ENCODE measurements at places on chromosomes 3 and 15.

DNA sequence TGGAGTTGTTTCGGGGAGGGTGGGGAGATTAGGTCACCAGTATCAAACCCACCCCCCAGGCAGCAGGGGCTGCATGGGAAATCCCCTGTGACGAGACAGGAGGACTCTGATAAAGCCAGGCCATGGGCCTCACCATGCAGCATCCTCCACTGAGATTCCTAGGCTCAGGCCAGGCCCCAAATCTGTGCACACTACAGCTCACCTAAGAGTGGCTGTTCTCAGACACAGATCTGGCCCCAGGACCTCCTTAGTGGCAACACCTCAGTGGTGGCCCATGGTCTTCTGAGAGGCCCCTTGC is 29.0 kb downstream of the PXYLP1 start:
- no peak for DNase-seq

DNA sequence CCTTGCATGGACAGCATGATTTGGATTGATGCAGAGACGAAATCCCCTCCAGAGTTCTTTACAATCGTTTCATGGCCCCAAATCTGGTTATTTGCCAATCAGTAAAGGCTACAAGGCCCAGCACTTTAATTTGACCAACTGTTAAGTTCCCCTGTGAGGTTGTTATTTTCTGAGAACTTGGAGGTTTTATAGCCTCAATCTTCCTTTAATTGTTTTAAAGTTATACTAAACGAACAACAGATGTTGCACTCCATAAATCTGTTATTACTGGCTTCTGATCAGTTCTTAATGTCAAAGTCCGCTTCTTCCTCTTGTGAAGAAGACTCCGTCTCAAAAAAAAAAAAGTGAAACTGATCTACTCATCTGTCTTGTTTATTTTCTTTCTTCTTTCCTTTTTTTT is 30.8 kb downstream of the LARP6 start:
- DNase-seq = no peak

- no peak for DNase-seq
These were observed 33.3 kb downstream of the MAPK6 start for GRCh38 chr15:52052066-52052935.

DNA sequence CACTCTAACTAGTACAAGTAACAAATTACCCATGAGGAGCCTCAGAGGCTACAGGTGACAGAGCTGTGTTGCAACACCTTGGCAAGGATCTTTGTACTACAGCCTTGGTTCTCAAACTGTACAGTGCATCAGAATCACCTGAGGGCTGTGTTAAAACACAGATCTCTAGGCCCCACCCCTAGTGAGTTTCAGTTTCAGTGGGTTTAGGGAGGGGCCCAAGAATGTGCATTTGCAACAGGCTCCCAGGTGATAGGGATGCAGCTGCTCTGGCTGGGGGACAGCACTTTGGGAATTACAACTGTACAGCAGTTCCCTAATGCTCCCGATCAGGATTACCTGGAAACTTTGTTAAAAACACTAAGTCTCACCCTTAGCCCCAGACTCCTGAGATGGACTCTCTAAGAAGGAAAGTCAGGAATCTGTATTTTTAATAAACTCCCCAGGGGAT is 66.1 kb upstream of the NR2F2 start:
- no peak for DNase-seq

GRCh38 chr15:66515901-66516322 is 10.8 kb downstream of the ZWILCH start:
- no peak for DNase-seq

All from stimulated activated naive CD4-positive, alpha-beta T cell treated with Interleukin-2 at 50 U/mL for 16 hours (primary cell).